ENCODE measurements at places on chromosomes 12 and 14.

DNA sequence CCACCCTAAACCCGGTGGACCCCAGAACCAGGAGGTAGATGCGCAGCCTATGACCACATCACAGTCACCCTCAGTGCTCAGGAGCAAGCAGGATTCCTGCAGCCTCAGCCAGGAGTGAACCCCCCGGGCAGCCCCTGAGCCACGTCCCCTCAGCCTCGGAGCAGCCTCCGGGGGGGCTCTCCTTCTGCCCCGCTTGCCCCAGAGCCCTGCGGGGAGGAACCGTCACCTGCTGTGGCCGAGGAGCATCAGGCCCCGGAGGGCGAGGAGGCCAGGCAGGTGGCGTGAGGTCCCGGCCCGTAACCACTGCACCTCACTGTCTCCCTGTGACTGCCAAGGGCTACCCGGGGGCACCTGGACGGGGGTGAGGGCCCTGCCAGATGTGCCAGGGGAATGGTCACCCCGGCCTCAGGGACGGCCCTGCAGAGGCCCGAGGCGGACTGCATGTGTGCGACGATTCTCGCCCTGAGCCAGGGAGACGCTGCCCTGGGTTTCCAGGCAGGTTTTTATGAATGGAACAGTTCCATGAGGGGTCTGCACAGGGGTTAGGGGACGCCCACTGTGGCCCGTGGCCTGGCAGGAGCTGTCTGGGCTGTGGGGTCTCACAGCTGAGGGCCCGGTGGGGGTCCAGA is 58.6 kb downstream of the FBRSL1 start:
- no peaks in the 10 kb centered on the region for H3K27me3 ChIP-seq
- H3K4me3 ChIP-seq: no peak overlapping the region
- H3K27ac ChIP-seq: no peak overlapping the region
- no peak for DNase-seq

DNA sequence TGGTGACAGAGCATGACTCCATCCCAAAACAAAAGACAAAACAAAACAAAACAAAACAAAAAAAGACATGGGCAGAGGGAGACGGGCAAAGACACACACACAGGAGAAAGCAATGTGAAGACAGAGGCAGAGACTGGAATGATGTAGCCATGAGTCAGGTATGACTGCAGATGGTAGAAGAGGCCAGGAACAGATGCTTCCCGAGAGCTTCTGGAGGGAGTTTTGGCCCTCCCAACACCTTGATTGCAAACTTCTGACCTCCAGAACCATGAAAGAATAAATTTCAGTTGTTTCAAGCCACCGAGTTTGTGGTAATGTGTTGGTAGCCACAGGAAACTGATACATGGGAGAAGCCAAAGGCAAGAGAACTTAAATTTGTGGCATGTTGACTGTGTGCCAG is 27.1 kb downstream of the VWF start:
- no peak overlapping the region for H3K4me3 ChIP-seq
- no peaks in the 10 kb centered on the region for H3K4me1 ChIP-seq
- H3K27me3 ChIP-seq: no peaks in the 10 kb centered on the region
- no peak overlapping the region for H3K27ac ChIP-seq
- DNase-seq: no peak

DNA sequence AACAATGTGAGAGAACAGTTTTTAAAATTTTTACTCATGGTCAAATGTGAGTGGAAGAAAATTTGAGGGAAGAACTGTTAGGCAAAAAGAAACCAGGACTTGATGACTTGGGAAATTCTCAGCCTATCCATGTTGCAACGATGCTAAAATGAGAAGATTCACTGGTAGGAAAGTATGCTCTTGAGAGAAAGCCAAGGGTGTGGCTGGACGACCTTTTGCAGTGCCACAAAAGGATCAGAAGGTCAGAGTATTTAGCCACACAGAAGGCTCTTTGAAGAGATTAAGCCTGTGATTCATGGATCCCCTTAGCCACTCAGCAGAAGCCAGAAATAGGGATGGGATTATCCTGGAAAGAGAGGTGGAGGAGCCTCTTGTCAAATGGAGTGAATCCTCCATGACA is 336.8 kb downstream of the LRIG3 start:
- no peaks in the 10 kb centered on the region for H3K4me1 ChIP-seq
- H3K36me3 ChIP-seq: no peaks in the 10 kb centered on the region
- H3K27ac ChIP-seq: no peak overlapping the region
- H3K4me3 ChIP-seq: no peak overlapping the region
- H3K27me3 ChIP-seq: no peaks in the 10 kb centered on the region

GRCh38 chr12:41424651-41425050 is 236.5 kb downstream of the PDZRN4 start:
- DNase-seq: no peak
- H3K27ac ChIP-seq: no peak overlapping the region
- no peak overlapping the region for H3K4me3 ChIP-seq
- H3K36me3 ChIP-seq: no peaks in the 10 kb centered on the region

DNA sequence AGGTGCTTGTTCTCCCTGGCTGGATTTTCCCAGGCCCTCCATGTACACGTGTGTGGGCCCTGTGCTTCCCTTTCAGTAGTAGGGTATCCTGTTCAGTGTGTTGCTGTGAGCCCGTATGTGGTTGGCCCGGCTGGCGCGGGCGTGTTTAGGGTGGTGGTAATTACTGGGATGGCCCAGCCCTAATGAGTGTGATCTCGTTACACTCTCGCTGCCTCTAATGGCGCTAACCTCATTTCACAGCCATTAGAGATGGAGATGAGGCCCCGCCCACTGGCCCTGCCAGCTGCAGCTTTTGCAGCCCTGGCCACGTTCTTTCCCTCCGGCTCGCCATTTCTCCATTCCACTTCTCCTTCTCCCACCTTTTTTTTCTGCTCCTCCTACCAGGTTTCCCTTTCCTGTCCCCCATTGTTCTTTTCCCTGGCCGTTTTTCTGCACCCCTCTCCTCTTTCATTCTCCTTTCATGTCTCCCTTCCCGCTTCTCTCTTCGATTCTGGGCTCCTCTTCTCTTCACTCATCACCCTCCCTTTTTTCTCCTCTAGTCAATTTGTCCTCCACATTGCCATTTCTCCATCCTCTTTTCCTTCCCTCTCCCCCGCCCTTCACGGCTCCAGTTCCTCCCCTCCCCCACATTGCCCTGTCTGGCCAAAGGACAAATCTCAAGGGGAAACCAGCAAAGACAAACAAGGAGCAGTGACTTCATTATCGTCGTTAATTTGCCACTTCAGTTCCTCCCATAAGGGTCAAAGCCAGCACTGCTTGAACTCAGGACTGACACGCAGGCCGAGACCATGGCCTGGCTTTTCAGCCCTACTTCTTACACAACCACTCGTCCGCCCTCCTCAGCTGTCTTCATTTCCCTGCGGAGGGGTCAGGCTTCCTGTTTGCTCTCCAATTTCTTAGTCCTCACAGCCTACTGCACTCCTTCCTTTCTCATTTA is 6.8 kb downstream of the ZFHX2 start:
- no peak overlapping the region for H3K4me3 ChIP-seq
- no peaks in the 10 kb centered on the region for H3K4me1 ChIP-seq
- no peak for DNase-seq
- H3K27ac ChIP-seq: no peak overlapping the region
- no peaks in the 10 kb centered on the region for H3K27me3 ChIP-seq
- H3K36me3 ChIP-seq: no peaks in the 10 kb centered on the region

All from ovary (tissue), 10 donors.